ENCODE measurements at places on chromosomes 7 and 10.

GRCh38 chr7:102125127-102125596, 161.5 kb upstream of the SH2B2 start:
- no peak for DNase-seq

DNA sequence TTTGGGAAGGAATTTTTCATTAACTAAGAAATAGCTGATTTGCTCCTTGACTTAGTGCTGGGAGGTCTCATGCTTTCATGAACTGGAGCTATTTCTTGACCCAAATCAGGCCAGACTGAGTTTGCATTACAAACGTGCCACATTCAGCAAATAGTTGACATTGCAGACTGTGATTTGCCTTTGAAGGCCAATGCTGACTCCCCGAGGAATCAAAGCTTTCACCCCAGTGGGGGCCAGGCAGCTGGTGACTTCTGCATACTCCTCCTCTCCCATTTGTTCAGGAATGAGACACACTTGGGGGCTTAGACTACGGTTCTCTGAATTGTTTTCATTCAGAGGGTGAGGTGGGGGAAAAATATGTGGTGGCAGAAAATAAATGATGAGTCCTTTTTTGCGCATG, 111.0 kb upstream of the JAZF1 start:
- no peak for DNase-seq

DNA sequence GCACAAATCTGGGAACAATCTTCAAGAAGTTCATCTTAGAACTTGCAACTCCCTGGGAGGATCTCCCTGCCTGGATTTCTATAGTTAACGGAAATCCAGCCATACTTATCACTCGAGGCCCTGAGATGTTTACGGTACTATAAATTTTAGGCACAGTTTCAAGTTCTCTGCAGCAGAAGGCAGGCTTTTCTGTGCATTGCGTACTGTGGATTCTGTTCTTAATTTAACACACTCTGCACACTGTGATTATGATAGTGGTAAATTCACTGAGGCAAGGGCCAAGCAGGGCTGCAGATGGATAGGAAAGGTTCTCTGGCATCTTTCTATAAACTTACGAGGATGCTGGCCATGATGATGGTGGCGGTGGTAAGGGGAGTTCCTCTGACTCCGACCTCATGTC, 10.6 kb downstream of the INHBA start:
- no peak for DNase-seq

DNA sequence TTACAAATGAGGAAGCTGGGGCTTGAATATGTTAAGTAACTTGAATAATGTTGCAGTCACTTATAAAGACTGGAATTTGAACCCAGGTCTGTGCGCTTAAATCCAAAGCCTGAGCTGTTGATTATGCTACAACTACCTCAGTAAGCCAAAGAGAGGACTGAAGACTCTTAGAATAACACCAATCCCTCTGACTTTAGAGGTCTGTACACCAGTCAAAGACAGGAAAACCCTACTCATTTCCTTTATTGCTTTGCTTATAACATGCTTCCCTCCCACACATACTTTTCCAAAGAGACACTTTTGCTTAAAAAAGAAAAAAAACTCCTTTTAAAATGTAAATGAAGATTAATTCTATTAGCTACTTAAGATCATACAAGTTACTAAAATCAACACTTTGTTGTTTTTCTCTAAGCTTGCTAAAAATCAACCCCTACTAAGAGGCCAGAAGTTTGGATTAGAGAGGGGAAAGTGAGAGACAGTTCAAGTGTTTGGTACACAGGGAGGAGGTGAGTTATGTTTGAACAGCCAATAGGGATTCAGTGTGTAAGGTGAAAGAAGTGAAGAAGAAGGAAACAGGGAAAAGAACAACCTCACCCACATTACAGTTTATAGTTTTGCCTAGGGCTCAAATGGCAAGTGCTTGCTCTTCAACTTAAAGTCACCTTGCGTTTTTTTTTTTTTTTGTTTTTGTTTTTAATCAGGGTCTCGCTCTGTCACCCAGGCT, 74.8 kb downstream of the MDH2 start:
- DNase-seq = no peak

GRCh38 chr10:30116041-30116491, 56.7 kb upstream of the JCAD start:
- no peak for DNase-seq

DNA sequence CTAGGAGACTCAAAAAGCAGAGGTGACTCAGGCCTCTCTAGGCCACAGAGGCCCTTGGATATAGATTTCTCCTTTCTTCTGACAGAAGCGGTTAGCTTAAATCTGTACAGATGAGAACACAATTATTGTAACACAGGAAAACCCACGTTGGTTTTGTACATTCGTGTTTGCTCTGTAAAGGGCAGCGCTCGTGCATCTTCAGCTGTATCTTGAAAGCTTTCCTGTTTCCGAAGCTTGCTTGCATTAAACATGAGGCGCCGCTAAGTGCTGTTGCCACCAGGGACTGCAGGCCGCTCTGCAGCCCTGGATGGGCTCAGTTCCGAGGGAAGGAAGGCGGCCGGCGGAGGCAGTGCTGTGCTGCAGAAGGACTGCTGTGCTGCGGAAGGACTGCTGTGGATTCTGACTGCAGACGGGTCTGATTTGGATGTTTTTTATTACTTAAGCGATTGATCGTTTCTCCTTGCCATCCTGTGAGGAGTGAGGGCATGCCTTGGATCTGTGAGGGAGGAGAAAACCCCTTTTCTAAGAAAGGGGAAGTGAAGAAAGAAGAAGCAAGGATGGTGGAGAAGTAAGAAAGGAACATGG, 53.3 kb downstream of the FHIP2A start:
- DNase-seq = no peak

DNA sequence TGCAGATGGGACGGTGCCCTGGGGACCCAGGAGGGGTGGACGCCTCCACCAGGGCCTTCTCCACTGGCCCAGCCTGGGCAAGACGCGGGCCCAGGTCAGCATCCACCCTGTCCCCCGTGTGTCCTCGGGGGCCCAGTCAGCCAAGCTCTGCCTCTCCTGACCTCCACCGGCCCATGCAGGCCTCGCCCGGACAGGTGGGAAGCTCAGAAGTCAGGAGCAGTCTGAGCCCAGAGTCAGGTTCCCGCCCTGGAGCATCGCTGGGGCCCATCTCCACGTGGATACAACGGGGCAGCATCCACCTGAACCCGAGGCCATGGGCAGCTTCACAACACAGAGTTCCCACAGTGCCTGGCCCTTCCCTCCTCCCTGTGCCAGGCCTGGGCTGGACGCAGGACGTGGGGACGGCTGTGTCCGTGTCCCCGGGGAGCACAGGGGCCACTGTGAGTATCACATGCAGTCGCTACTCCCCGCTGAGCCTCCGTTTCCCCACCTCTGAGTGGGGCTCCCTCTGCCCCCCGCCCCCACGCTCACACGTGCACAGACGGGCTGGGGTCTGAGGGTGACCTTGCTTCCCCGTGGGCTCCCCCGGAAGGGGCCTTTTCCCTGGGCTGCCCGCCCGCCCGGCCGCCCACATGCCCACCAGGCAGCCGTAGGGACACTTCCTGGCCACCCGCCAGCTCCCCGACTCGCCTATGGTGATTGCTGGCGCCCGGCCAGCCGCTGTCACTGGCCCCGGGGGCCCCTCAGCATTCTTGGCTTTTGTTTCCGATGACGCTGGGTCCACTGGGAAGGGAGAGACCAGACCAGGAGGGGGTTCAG, 64.3 kb downstream of the PDGFA start:
- no peak for DNase-seq

GRCh38 chr7:25619963-25620799, 391.9 kb upstream of the NPVF start:
- DNase-seq = no peak

- DNase-seq = no peak
Measured at GRCh38 chr10:73653195-73653594, 2.6 kb downstream of the SYNPO2L start.

DNA sequence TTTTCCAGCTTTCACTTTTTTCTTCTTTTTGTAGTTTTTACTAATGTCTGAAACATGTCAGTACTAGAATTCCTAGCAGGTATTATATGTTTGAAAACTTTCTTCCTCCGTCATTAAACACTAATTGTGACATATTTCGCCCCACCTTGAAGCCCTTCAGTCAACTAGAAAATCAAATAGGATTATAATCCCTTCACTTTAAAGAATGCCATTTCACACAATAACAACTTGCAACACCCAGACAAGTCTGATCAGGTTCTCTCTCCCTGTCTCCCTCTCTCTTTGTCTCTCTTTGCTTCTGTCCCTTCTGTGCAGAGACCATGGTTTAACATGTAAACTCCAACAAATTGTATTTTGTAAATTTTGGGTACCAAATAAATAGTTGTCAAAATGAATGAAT, 373.5 kb downstream of the SEMA3D start:
- no peak for DNase-seq

GRCh38 chr7:64463636-64464375, 99.1 kb downstream of the ZNF680 start:
- no peak for DNase-seq

GRCh38 chr7:23208316-23208715, 26.5 kb downstream of the NUP42 start:
- DNase-seq = no peak

DNA sequence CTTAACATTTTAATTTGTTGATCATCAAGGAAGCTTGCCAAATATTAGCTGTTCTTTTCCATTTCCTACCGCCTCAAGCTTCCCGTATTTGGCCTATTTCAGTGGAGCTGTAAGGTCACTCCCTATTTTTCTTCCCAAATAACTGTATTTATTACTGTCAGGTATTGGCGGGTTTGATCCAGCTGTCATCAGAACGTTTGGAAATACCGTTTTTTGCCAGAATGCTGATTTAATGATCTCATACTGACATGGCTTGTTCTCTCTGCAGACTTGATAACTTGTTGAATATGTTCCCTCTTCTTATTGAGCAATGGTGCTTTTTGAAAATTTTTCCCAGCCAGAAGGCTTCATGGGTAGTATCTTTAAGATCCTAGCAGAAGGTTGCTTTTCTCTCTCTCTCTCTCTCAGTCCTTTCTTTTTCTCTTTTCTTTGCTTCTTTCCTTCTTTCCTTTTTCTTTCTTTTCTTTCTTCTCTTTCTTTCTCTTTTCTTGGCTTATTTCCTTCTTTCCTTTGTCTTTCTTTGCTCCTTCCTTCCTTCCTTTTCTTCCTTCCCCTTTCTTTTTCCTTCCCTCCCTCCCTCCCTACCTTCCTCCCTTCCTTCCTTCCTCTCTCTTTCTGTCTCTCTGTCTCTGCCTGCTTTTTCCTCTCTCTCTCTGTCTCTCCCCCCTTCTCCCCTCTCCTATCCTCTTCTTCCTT, 42.1 kb downstream of the CUX1 start:
- no peak for DNase-seq

- DNase-seq = no peak
Measured at GRCh38 chr7:107122486-107122911, 46.3 kb upstream of the HBP1 start.

GRCh38 chr7:46432708-46433107, 511.6 kb upstream of the IGFBP3 start:
- no peak for DNase-seq

DNA sequence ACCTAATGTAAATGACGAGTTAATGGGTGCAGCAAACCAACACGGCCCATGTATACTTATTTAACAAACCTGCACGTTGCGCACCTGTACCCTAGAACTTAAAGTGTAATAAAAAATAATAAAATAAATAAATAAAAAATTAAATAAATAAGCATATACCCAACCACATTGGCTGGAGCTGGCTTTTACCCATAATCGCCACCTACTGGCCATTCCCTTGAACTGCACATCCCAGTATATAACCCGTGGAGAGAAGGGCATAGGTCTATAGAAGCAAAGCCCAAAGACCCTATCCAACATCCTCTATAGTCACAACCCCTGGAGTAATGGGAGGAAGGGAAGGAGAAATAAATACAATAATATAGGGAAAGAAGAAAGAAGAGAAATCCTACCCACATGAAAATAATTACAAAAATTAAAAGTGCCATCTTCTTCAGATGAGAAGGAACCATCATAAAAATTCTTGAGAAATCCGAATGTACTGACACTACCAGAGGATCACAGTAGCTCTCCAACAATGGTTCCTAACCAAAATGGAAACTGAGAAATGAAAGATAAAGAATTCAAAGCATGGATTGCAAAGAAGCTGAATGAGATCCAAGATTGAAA, 65.6 kb downstream of the TWIST1 start:
- no peak for DNase-seq

DNA sequence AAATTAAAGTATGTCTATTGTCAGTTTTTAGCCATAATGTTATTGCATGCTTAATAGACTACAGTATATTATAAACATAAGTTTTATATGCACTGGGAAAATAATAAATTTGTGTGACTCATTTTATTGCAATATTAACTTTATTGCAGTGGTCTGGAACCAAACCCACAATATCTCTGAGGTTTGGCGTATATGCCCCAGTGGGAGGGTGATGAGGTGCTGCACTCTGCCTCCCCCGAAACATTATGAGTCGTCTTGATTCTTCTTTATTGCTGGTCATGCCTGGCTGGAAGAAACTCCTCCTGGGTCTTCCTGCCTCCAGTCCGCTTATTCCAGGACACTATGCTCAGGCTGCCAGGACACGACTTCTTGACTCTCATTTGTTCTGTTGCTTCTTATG, 88.4 kb downstream of the MTPN start:
- no peak for DNase-seq

DNA sequence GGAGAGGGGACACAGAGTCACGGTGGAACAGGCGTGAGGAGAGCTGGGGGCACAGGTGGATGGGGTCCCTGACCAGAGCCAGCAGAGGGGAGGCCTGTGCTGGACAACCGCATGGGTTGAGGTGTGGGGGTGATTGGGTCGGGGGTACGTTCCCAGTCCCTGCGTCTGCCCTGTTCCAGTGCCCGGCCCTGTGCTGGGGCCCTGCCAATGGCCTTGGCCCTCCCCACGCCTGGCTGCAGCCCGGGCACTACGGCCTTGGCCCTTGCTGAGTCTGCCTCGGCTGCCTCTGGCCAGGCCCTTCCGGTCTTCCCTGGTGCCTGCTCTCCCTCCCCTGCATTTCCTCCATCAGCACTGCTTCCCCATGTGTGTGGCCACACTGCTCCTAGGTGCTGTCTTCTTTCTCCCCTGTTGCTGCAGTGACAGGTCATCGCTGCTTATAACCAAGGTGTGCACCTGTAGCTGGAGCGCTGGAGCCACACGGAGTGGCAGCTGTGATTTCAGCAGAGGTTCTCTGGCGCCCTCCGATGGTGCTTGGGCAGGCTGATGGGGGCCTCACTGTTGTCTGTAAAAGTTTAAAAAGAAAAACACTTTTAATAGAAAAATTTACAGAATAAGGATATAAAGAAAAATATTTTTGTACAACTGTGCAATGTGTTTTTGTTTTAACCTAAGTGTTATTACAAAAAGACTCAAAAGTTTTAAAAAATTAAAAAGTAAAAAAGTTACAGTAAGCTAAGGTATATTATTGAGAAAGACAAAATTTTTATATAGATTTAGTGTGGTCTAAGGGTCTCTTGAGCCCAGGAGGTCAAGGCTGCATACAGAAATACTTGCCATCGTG, 45.2 kb upstream of the BHLHA15 start:
- peak; percentile 11 for DNase-seq

- no peak for DNase-seq
Measured at GRCh38 chr7:50463035-50463434, 12.9 kb upstream of the FIGNL1 start.

- DNase-seq = no peak
Measured at GRCh38 chr7:45181286-45181960, 23.8 kb downstream of the RAMP3 start.

GRCh38 chr10:117933036-117933435, 113.7 kb downstream of the RAB11FIP2 start:
- DNase-seq = no peak

GRCh38 chr10:131973160-131973951, 8.4 kb downstream of the BNIP3 start:
- no peak for DNase-seq

Measured in stimulated activated CD8-positive, alpha-beta memory T cell treated with anti-CD3 and anti-CD28 coated beads, Interleukin-7, amount 100 ng/mL, for 48 hours (primary cell).